Aorta (tissue), 5 donors: ENCODE measurements at places on chromosomes 13 and 19. TPM values are rescaled to one million over a fixed set of nuclear protein-coding genes. Genes with fewer than 3 reads are reported as not detected.

- no peaks in the 10 kb centered on the region for H3K4me1 ChIP-seq
- H3K27ac ChIP-seq: no peak overlapping the region
- H3K36me3 ChIP-seq: no peaks in the 10 kb centered on the region
- H3K4me3 ChIP-seq: no peak overlapping the region
These were observed 20.1 kb upstream of the CAMSAP3 start for GRCh38 chr19:7575434-7576040.

DNA sequence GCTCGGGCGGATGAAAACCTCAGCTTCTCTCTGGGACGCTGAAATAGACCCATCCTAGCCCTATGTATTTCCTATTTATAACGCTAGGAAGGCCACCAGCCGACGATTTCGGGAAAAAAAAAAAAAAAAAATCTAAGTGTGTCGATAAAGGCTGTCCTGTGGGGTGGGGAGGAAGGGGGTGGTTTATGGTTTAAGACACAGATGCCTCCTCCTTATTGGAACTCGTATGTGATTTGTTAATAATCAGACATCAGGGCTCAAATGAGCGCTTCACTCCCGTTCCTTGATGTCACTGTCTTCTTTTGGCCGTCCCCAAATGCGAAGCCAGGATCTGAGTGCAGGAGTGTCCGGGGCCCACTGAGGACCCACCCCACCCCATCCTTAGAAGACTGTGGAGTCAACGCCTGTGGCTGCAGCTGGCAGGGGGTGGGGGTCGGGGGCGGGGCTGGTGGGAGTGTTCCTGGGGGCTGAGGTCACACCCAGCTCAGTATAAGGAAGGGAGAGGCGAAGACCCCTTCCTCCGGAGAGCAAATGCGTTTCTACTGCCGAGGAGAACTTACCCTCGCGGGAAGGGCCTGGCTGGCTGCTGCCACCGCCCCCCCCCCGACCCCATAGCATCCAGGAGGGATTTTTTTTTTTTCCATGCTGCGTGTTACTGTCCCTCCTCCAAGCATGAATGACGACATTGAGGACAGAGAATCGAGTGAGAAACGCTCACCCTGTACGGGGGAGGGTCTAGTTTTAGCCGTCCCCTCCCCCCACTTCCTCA, 971 bp downstream of the ATCAY start:
- DNase-seq: no peak
- no peaks in the 10 kb centered on the region for H3K27me3 ChIP-seq
- H3K4me1 ChIP-seq: no peaks in the 10 kb centered on the region
- H3K36me3 ChIP-seq: no peaks in the 10 kb centered on the region
- H3K27ac ChIP-seq: no peak overlapping the region

Gene TMEM86B
- total RNA-seq: 3.6 TPM

- no peak overlapping the region for H3K4me3 ChIP-seq
- no peaks in the 10 kb centered on the region for H3K4me1 ChIP-seq
- no peak overlapping the region for H3K27ac ChIP-seq
- H3K27me3 ChIP-seq: no peaks in the 10 kb centered on the region
These were observed 169.3 kb downstream of the LHFPL6 start for GRCh38 chr13:39433651-39434050.

- H3K4me3 ChIP-seq: no peak overlapping the region
- no peak for DNase-seq
- H3K4me1 ChIP-seq: no peaks in the 10 kb centered on the region
- H3K36me3 ChIP-seq: no peaks in the 10 kb centered on the region
These were observed 35.5 kb upstream of the LDLR start for GRCh38 chr19:11053817-11054195.

DNA sequence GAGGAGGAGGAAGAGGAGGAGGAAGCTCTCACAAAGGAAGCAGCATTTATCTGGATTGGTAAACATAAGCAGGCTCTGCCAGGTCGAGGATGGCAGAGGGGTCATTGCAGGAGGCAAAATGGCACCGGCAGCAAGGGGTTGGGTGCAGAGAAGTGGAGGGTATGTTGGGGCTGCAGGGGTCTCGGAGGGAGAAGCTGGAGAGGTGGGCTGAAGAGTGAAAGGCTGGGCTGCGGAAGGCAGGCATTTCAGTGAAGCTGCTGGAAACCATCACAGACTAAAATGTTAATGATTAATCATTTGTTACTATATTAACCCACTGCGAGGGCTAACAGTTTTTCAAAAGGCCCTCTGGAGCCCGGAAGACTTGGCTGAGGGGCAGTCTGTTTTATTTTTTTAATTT, 24.6 kb downstream of the TPT1 start:
- H3K27me3 ChIP-seq: no peaks in the 10 kb centered on the region
- H3K36me3 ChIP-seq: no peaks in the 10 kb centered on the region
- H3K27ac ChIP-seq: no peak overlapping the region
- no peaks in the 10 kb centered on the region for H3K4me1 ChIP-seq
- no peak for DNase-seq

DNA sequence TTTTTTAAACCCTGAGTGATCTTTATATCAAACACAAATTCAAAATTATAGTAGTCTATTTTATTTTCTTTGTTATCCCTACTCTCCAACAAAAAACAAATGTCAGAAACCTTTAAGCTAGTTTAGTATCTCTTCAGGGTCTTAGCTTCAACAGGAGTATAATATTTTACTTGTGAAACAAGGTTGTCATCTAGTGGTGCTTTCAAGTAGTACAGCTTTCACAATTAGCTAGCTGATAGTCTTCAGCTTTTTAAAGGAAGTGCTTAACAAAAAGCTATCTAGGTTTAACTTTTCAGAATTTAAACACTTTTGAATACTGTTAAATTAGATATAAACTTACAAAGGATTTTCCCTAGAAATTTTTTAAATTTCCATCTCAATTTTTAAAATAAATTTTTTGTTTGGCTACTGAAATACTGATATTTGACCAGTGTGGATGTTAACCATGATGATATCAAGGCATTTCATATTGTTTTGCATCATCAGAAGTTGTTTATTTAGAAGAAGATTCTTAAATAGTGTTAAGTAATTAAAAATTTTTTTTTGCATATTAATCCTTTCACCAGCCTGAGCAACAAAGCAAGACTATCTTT, 34.2 kb downstream of the TDRD3 start:
- no peak overlapping the region for H3K27ac ChIP-seq
- no peaks in the 10 kb centered on the region for H3K36me3 ChIP-seq
- no peak overlapping the region for H3K4me3 ChIP-seq
- H3K27me3 ChIP-seq: no peaks in the 10 kb centered on the region
- no peaks in the 10 kb centered on the region for H3K4me1 ChIP-seq
- DNase-seq: no peak

GRCh38 chr13:79802389-79803085, 321.6 kb downstream of the NDFIP2 start:
- no peaks in the 10 kb centered on the region for H3K27me3 ChIP-seq
- H3K36me3 ChIP-seq: no peaks in the 10 kb centered on the region
- H3K4me1 ChIP-seq: no peaks in the 10 kb centered on the region
- H3K27ac ChIP-seq: no peak overlapping the region
- DNase-seq: no peak

DNA sequence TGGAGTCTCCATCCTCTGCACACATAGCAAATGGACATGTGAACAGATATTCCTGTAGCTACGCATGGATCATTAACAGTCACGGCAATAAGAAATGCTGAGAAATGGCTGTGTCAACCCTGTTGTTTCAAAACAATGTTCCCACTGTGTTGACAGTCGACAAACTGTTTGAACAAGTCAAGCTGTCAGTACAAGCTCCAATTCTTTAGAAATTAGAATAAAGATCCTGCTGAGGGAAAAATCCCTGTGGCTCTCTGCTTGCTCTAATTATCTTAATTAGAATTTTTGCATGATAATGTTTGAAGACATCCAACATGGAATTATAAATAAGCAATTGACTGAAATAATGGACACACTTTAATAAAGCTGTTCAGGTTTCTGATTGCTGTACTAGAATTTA, 37.9 kb upstream of the CPB2 start:
- H3K27me3 ChIP-seq: no peaks in the 10 kb centered on the region
- no peaks in the 10 kb centered on the region for H3K4me1 ChIP-seq
- DNase-seq: no peak
- no peak overlapping the region for H3K27ac ChIP-seq
- H3K36me3 ChIP-seq: no peaks in the 10 kb centered on the region

- no peaks in the 10 kb centered on the region for H3K4me1 ChIP-seq
- H3K4me3 ChIP-seq: no peak overlapping the region
- H3K27me3 ChIP-seq: no peaks in the 10 kb centered on the region
- H3K36me3 ChIP-seq: no peaks in the 10 kb centered on the region
- no peak for DNase-seq
These were observed 1.2 kb downstream of the KIR2DL4 start for GRCh38 chr19:54804571-54804970.

Gene MFSD12
- 40.7 TPM for total RNA-seq

- no peaks in the 10 kb centered on the region for H3K4me1 ChIP-seq
- H3K36me3 ChIP-seq: no peaks in the 10 kb centered on the region
- peak overlapping the region; percentile 89 for H3K4me3 ChIP-seq
- H3K27me3 ChIP-seq: no peaks in the 10 kb centered on the region
- no peak overlapping the region for H3K27ac ChIP-seq
These were observed 513 bp downstream of the MIER2 start for GRCh38 chr19:343941-344624.

Gene KLHL1
- total RNA-seq: not detected

- DNase-seq: no peak
- H3K27me3 ChIP-seq: no peaks in the 10 kb centered on the region
- no peak overlapping the region for H3K4me3 ChIP-seq
These were observed 1.1 kb upstream of the NFIC start for GRCh38 chr19:3365093-3365835.

Gene TIMM29
- total RNA-seq: 15.7 TPM

DNA sequence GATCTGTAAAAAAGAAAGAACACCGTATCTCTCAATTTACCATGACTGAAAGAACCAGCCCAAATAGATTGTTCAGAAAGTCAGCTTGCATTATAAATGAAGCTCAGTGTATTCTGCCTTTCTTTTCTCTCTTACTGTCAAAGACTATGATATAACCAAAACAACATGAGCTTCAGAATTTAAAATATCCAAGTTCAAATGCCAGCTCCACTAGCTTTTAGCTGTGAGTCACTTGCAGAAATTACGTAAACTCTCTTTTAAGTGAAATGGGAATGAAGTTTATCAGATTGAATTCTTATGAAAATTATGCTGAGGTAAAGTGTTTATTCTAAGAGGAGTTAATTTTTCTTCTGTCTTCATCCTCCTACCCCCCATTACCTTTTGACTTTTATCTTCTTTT, 20.0 kb upstream of the POSTN start:
- no peaks in the 10 kb centered on the region for H3K36me3 ChIP-seq
- H3K4me1 ChIP-seq: peaks cover 3% of the 10 kb centered on the region
- no peak overlapping the region for H3K27ac ChIP-seq
- H3K4me3 ChIP-seq: no peak overlapping the region
- H3K27me3 ChIP-seq: no peaks in the 10 kb centered on the region

DNA sequence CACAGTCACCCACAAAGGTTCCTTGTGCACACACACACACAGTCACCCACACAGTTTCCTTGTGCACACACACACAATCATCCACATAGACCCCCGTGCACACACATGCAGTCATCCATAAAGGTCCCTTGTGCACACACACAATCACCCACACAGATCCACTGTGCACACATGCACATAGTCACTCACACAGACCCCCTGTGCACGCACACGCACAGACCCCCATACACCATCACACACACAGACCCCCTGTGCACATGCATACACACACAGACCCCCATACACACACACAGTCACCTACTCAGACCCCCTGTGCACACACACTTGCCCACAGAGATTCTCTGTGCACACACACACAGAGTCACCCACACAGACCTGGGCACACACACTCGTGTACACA, 107.1 kb downstream of the HSPH1 start:
- no peaks in the 10 kb centered on the region for H3K36me3 ChIP-seq
- H3K27me3 ChIP-seq: no peaks in the 10 kb centered on the region
- H3K4me1 ChIP-seq: no peaks in the 10 kb centered on the region
- no peak for DNase-seq
- H3K4me3 ChIP-seq: no peak overlapping the region

Gene SPIB
- total RNA-seq: 0.62 TPM

Gene PRKCSH
- total RNA-seq: 207 TPM

DNA sequence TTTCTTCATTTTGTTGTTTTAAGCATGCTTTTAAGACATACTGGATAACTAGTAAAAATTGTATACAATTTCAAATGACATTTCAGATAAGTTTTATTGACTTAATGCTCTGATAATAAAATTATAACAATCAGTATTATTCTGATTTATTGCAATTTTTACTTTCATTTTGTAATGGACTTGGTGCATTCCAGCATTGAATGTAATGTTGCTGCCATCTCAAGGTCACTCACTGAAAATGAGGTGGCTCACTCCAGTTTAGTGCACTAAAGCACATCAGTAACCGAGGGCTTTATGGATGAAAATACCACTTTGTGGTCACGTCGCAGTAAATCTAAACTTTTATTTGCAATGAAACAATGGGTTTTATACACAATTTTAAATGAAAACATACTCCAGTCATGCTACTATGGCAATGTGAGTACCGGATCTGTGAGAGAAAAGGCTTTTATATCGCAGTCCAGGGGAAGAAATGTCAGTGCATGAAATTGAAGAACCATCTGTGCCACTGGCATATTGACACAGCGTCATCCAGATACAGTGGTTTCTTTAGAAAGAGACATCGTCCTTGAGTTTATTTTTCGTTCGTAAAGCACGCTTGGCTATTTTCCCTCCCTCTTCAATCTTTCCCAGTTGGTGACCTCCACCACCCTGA, 20.7 kb upstream of the ZNF507 start:
- no peak overlapping the region for H3K27ac ChIP-seq
- H3K4me1 ChIP-seq: no peaks in the 10 kb centered on the region
- H3K27me3 ChIP-seq: no peaks in the 10 kb centered on the region
- no peaks in the 10 kb centered on the region for H3K36me3 ChIP-seq
- H3K4me3 ChIP-seq: no peak overlapping the region
- DNase-seq: no peak

DNA sequence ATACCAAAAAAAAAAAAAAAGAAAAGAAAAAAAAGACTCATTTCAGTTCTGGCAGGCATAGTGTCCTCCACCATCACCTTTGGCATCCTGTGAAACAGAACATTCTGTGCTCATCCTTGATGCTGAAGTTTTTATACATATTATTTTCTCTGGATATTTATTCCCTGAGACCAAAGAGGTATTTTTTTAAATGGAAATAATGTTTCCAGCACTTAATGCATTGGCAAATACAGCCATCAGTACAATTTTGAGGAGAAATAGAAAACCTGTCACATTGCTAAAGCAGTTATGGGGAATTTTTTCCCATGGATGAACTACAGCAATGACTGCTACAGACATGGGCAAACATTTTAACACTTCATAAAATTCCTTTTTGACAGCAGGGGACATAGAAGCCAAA, 312.4 kb downstream of the DNAJC15 start:
- no peaks in the 10 kb centered on the region for H3K36me3 ChIP-seq
- no peak for DNase-seq
- H3K27me3 ChIP-seq: no peaks in the 10 kb centered on the region
- H3K4me1 ChIP-seq: no peaks in the 10 kb centered on the region
- no peak overlapping the region for H3K27ac ChIP-seq

GRCh38 chr19:42140125-42140754, 8.0 kb upstream of the POU2F2 start:
- H3K27me3 ChIP-seq: no peaks in the 10 kb centered on the region
- H3K4me1 ChIP-seq: no peaks in the 10 kb centered on the region
- no peak overlapping the region for H3K4me3 ChIP-seq
- DNase-seq: peak; percentile 81

DNA sequence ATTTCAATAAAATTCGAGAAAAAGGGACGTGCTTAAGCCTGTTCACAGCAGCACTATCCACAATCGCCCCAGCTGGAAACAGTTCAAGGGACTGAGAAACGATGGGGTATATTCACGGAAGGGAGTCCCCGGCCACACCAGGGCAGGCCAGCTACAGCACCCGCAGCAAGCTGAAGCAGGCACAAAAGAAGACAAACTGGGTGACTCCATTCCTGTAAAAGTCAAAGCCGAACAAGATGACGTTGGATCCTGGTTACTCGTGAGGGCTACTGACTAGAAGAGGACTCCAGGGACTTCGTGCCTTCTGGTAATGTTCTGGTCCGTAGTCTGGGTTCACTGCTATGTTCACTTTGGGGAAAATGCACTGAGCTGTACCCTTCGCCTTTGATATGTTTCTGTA, 57.6 kb downstream of the COL4A1 start:
- H3K4me3 ChIP-seq: no peak overlapping the region
- no peaks in the 10 kb centered on the region for H3K36me3 ChIP-seq
- H3K4me1 ChIP-seq: peaks cover 12% of the 10 kb centered on the region
